Activated CD4-positive, CD25-positive, alpha-beta regulatory T cell (primary cell): ENCODE measurements at places on chromosomes 13 and 19.

DNA sequence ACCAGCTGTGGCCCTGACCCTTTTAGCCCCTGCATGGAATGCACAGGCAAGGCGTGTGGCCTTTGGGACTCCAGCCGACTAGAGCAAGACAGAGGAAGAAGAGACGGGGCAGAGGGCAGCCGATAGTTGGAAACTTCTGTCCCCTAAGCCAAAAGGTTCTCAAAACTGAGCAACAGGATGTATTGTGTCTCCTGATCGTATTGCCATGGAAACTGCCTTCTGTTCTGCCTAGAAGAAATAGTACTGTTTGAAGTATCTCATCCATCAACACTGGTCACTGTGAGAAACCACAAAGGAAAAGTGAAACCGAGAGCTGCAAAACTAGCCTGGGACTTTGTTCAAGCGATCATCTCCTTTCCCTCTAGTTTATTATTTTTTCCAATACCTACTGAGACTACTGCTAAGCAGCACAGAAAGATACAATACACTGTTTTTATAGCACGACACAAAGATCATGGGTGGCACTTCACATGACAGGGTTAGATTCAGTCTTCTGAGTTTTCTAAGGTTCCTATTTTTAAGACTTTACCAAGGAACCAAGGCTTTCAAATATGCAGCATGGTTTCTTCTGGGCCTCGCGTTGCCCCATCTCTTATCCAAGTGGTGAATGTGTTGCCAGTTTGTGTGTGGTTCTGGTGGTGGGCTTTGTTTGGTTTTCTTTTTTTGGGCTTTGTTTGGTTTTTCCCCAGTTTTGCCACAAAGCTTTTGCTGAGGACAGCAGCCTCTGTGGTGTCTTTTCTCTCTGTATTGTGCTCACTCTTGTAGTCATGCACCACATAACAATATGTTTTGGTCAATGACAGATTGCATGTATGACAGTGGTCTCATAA lies 49.3 kb upstream of the GPR183 start:
- DNase-seq: no peak

DNA sequence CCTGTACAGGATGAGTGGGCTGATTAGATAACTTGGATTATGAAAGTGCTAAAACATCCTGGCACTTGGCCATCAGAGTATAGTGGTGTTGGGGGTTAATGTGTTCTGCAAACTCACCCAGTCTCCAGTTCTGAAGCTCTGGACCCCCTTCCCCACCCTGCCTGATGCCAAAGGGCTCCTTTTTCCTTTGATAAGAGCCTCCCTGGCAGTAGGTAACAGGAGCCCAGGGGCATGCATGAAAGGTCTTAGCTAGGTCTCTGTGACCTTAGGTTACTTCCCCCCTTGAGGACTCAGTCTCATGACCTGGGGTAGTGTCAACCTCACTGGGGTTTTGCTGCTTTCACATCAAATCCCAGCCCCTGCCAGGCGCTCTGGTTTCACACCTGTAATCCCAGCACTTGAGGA lies 2.5 kb downstream of the RPS28 start:
- no peak for DNase-seq

GRCh38 chr13:107642831-107643230 lies 572.5 kb downstream of the LIG4 start:
- no peak for DNase-seq

DNA sequence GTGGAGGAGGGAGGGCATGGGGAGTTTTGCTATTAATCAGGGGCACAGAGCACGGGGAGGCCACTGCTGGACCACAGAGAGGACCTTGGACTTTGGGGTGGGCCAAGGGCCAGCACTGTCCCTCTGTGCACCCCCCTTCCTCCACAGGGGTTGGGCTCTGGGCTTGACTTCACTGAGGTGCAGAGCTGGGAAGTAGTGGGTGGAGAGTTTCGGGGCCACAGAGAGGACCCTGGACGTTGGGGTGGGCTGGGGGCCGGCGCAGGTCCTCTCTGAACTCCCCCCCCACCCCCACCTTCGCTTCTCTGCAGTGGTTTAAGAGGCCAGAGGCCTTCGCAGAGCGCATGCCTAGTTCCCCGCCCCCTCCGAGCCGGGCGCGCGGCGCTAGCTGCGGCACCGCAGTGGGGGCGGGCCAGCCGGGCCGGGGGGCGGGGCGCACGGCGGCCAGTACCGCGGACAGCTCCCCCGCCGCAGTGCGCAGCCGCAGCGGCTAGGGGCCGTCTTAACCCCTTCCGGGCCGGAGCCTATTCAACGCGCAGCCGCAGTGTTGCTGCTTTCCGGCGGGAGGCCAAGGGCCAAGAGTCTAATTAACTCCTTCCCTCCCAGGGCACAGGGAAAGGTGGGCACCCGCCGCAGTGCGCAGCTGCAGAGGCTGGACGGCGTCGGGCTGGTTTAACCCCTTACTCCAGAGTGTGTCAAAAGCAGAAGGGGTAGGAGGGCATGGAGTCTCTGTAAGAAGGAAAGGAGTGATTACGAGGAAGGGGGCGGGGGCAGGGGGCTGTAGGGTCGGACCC lies 3.7 kb downstream of the KCNC3 start:
- DNase-seq: peak; percentile 50

- no peak for DNase-seq
Observed at GRCh38 chr19:33157906-33158305, 26.0 kb downstream of the WDR88 start.

DNA sequence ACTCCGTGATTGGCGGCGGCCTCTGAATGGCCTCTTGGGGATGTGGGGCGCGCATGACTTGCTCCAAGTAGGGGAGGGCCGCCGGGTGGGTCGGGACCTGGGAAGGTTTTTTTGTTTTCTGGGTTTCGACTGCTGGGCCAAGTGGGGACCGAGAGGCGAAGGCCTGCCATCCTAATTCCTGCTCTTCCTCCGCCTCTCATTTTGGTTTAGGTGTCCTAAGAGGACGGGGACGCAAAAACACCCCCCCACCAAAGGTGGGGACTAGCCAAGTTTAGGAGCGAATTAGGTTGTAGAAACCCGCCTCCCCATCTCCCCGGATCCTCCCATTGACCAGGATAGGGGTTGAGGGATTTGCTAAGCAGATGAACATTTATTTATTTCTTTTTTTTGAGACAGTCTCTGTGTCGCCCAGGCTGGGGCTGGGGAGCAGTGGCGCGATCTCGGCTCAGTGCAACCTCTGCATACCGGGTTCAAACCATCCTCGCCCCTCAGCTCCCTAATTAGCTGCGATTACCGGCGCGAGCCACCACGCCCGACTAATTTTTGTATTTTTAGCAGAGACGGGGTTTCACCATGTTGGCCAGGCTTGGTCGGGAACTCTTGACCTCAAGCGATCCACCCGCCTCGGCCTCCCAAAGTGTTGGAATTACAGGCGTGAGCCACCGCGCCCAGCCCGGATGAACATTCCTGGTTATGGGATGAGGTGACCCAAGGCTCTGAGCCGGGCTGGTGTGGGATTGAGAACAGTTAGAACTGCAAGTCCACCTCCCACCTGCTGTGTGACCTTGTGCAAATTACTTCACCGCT lies 838 bp downstream of the PPP2R1A start:
- DNase-seq: no peak

GRCh38 chr13:80802946-80803345 lies 462.0 kb upstream of the SPRY2 start:
- DNase-seq: no peak

DNA sequence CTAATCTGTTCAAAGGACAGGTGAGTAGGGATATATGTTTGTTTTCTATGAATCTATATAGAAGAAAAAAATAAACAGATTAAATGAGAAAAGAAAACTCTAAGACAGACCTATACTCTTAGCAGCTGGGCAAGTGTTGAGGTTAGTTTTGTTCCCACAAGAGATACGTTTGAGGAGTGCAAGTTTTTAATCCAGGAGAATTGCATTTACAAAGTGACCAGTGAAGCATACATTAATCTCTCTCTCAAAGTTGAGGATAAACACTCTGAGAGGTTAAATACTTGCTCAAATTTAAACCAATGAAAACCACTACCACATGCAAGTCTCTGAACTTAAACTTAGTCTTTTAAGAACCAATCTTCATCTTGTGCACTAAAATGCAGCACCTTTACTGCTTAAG lies 930.5 kb upstream of the MIR17HG start:
- DNase-seq: no peak
